ENCODE measurements at places on chromosomes 4 and X. TPM values are rescaled to one million over a fixed set of nuclear protein-coding genes. Genes with fewer than 3 reads are reported as not detected.

- no peak for DNase-seq
These were observed 11.3 kb upstream of the APLN start for GRCh38 chrX:129665916-129666644.

- DNase-seq = no peak
These were observed 81.6 kb downstream of the ZFX start for GRCh38 chrX:24231131-24231540.

GRCh38 chrX:7704205-7704604, 138.8 kb upstream of the VCX start:
- no peak for DNase-seq

- no peak for DNase-seq
These were observed 195.7 kb downstream of the PACRGL start for GRCh38 chr4:20895988-20896387.

Gene FAT1
- total RNA-seq = 321 TPM

- DNase-seq = no peak
These were observed 708.5 kb upstream of the INTU start for GRCh38 chr4:126924237-126924636.

GRCh38 chrX:134671294-134671693, 13.0 kb upstream of the PLAC1 start:
- DNase-seq = no peak

- DNase-seq = no peak
These were observed 43.5 kb downstream of the CCDC158 start for GRCh38 chr4:76377481-76377901.

- DNase-seq = no peak
These were observed 762.0 kb upstream of the PCDH10 start for GRCh38 chr4:132387060-132387459.

DNA sequence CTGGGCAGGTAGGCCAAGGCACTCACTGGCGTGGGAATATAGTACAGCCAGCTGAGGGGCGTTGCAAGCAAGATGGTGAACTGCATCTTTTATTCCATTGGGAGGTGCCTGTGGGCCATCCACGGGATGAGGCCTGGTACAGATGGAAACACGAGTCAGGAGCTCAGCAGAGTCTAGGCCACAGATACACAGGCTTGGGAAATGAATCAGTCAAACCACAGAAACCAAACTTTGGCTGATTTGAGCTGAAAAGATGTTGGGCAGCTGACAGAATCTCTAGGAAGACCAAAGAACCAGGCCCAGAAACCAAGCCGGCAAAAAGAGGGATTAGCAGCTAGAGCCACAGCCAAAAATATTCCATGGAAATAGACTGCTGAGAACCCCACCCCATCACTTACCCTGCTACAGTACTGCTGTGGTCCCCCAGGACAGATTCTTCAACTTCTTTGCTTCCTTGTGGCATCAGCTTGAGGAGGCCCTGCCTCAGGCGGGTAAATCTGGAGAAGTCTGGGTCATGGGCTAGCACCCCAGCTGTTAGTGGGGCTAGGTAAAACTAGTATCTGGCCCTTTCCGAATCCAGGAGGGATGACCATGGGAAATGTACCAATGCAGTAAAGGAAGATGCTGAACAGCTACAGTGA, 75.4 kb downstream of the TMEM131L start:
- DNase-seq = no peak

DNA sequence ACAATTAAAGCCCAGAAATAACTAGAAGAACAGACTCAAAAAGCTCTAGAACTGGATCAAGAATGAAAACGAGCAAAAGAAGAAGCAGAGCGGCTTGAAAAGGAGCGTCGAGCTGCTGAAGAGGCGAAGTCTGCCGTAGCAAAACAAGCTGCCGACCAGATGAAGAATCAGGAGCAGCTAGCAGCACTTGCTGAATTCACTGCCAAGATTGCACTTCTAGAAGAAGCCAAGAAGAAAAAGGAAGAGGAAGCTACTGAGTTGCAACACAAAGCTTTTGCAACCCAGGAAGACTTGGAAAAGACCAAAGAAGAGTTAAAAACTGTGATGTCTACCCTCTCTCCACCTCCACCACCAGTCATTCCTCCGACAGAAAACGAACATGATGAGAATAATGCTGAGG, 56.1 kb upstream of the PPP4R3C start:
- no peak for DNase-seq

Gene ATOH1
- total RNA-seq = 23.5 TPM

Gene NAAA
- 602 TPM for total RNA-seq

DNA sequence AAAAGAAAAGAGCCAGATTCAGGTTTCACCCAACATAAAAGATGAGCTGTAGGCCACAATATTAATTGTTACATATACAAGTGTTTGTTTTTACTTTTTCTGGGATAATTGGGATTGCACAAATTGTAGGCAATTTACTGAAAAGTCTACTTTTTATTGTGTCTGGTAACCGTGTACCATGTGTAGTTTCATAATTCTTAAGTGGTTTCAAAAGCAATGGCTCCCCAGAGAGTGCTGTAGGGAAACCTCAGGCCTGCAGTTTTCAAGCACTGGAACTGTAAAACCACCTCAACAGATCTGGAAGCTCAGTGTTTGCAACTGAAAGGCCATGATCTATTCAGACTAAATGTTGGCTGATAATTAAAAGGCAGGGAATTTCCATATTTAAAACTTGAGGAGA, 53.9 kb upstream of the MMAA start:
- DNase-seq = no peak

GRCh38 chrX:68908071-68908470, 79.2 kb downstream of the EFNB1 start:
- no peak for DNase-seq

- no peak for DNase-seq
These were observed 68.7 kb upstream of the ADAD1 start for GRCh38 chr4:122309988-122310626.

GRCh38 chrX:79089896-79090584, 54.4 kb upstream of the GPR174 start:
- no peak for DNase-seq

GRCh38 chrX:87167841-87168240, 349.8 kb upstream of the KLHL4 start:
- DNase-seq = no peak

Gene NIPAL1
- total RNA-seq = 47.7 TPM

- no peak for DNase-seq
These were observed 2.2 kb downstream of the PWWP3B start for GRCh38 chrX:106170318-106170717.

Gene RASL11B
- total RNA-seq = 0.55 TPM

Gene AFF1
- total RNA-seq = 151 TPM

DNA sequence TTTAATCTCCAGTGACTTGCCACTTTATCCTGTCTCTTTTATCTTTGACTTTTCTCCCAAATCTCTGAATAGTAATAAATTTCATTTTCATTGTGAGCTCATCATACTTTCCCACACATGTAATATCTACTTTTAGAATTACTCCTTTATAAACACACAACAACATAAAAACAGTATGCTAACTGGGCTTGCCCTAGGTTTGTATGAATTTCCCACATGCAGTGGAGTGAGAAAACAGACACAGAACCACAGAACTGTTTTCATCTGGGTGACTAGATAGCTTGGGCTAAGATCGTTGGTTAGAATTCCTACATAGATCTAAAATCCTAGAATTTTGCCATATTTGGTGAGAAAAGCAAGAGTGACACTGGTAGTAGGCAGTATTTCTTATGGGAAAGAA, 409.5 kb downstream of the SPRY1 start:
- no peak for DNase-seq

DNA sequence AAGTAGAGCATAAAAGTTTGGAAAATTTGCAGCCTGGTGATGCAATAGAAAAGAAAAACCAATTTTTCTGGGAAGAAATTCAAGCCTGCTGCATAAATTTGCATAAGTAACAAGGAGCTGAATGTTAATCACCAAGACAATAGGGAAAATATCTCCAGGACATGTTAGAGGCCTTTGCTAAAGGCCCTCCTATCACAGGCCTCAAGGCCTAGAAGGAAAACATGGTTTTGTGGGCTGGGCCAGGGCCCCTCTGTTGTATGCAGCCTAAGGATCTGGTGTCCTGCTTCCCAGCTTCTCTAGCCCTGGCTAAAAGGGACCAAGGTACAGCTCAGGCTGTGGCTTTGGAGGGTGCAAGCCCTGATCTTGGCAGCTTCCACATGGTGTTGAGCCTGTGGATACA, 6.2 kb upstream of the RTL3 start:
- DNase-seq = no peak

Gene ARR3
- not detected for total RNA-seq

DNA sequence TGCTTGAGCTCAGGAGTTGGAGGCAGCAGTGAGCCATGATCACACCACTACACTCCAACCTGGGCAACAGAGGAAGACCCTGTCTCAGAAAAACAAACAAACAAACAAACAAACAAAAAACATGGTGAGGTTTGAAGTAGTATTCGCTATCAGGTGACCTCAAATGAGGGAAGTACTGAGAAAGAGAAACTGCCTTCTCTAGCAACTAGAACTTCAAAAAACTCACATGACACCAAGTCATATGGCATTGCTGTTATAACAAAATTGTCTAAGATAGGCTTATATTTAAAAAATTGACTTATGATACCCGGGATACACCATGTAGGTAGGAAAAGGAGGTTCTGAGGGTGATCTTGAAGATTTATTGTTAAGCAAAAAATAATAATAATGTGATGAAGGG, 10.3 kb downstream of the MPP1 start:
- DNase-seq = no peak

- DNase-seq = no peak
These were observed 1957.1 kb upstream of the ADGRL3 start for GRCh38 chr4:59243038-59243437.

- no peak for DNase-seq
These were observed 4.5 kb downstream of the JADE1 start for GRCh38 chr4:128813965-128814364.

GRCh38 chrX:13029887-13030771, 14.3 kb downstream of the FAM9C start:
- peak; percentile 64 for DNase-seq

- DNase-seq = no peak
These were observed 2.4 kb upstream of the NSUN7 start for GRCh38 chr4:40747207-40747835.
